Cardiac fibroblast (primary cell): ENCODE measurements at places on chromosomes 4 and X.
A peak's percentile ranks its signal among the peaks of the same experiment; 100 is the strongest.

DNA sequence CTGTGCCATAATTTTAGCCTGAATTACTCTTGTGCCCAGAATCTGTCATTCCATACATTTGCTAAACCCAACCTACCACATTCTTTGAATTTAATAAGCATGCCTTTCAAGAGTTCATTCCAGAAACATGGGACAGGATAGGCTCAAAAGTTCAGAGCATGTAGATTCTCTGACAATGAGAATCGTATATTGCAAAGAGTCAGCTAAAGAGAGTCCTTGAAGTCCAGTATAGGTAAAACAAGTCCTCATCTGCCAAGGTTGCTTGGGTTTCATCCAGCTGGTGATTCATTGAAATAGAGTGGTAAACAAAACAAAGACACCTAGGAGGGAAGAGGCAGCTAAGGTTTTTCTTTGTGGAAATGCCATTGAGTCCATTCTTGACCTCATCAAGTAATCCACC is 249.3 kb upstream of the DIPK2B start:
- peak; percentile 8 for DNase-seq

GRCh38 chrX:70360366-70360765 is 62.7 kb upstream of the GDPD2 start:
- DNase-seq = no peak

GRCh38 chrX:78357342-78358055 is 30.1 kb upstream of the CYSLTR1 start:
- no peak for DNase-seq

DNA sequence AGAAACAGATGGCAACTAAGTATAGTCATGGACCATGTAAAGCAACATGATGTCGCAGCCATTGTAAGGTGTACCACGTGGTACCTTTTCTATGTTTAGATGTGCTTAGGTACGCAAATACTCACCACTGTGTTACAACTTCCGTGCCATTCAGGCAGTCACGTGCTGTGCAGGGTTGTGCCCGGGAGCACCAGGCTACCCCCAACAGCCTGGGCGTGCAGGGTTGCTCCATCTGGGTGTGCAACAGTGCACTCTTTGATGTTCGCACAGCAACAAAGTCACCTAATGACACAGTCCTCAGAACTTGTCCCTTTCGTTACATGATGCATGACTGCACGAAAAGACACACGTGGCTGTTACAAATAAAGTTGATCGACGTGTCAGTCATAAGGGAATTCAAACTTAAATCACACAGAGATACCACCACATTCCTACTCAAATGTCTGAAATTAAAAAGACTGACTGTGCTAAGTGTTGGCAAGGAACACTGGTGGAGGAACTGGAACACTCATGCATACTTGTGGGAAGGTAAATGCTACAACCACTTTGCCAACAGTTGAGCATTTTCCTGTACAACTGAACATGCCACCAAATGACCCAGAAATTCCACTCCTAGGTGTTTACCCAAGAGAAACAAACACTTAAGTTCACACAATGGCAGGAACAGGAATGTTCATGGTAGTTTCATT is 24.3 kb downstream of the CPLX1 start:
- no peak for DNase-seq

DNA sequence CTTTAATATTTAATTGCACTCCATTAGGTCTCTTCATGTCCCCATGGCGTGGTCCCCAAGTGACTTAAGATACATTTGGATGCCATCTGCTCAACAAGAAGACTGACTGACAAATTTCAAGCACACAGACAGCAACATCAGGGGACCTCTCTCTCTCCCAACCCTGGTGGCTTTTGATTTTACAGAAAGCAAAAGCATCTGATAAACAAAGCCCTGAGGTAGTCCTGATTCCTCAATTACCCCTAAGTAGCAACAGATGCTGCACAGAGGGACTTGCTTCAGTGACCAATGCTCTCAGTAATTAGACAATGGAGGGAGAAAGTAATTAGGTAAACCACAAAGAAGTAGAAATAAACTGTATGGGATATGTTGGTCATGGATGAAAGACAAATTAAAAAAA is 426.4 kb downstream of the INPP4B start:
- no peak for DNase-seq

- DNase-seq = no peak
Observed at GRCh38 chrX:70052895-70053615, 3.3 kb upstream of the AWAT2 start.

- no peak for DNase-seq
Observed at GRCh38 chr4:186078981-186079638, 10.2 kb downstream of the TLR3 start.

DNA sequence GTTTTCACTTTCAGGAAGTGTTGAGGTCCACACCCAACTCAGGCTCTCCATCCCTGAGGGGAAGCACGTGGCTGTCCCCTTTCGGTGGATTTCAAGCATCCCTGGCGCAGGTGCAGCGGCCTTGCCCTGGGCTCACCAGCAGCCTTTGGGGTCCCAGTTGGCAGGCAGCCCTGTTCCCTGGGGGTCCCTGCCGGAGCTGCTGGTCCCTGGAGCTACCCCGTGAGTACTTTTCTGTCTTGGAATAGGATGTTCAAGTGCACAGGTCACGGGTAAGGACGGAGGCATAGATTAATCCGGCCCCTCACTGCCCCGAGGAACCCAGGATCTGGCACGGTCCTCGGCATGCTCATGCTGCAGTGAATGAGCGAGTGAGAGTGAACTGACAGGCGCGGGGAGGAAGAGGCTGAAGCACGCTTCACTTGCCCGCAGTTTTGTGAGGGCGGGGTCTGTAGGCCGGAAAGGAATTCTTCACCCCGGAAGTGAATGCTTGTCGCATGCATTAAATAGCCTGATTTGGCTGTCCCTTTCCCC is 117.2 kb upstream of the FAT1 start:
- peak; percentile 25 for DNase-seq

DNA sequence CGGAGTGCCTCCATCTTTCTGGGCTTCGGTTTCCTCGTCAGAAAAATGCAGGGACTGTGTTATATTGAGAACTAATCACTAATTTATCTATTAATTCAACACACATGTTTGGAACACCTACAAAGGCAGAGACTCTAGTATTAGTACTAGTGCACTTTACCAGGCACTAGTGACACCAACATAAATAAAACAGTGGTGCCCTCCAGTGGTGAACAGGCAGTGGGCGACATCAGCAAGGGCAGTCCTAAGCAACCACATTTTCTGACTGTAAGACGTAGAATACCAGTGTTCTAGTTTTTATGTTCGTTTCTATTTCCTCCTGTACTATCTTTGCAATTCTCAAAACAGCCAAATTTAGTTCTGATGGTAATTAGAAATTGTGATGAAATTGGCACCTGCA is 69.1 kb upstream of the UCP1 start:
- DNase-seq = peak; percentile 39

DNA sequence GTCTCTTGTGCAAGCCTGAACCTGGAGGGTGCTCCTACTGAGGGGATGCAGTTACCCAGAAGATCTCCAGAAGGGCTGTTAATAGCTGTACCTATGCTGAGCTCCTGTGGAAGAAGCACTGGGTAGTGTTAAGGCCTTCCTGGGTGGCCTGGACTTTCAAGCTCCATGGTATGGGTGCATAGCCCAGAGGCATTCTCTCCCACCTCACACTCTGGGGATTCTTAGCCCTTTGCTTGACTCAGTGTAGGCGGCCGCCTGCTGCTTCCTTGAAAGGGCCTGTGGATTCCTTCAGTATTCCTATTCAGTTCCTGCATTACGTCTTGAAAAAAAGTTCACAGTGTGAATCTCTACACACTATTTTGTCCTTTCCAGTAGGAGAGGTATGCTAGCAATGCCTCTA is 235.7 kb upstream of the MAGEB16 start:
- no peak for DNase-seq

DNA sequence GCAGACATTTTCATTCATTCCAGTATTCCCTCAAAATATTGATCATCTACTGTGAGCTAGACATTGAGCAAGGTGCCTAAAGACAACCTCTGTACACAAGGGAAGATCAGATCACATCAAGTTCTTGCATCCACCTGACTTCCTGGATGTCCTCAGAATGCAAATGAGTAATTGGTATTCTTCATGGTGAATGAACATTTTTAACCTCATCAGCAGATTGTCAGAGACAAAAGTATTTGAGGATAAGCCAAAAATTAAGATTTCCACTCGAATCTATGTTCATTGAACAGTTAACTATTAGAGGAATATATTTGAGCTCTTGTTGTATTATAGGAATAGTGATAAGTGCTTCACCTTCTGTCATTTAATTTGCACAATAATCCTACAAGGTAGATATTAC is 1.3 kb downstream of the SMARCAD1 start:
- DNase-seq = no peak

GRCh38 chr4:128524311-128524710 is 236.7 kb upstream of the PGRMC2 start:
- peak; percentile 95 for DNase-seq

- DNase-seq = no peak
Observed at GRCh38 chr4:185693548-185694215, 118.3 kb downstream of the SORBS2 start.

- DNase-seq = no peak
Observed at GRCh38 chr4:81599742-81600380, 128.2 kb upstream of the RASGEF1B start.

GRCh38 chrX:46574774-46575381 is 1.3 kb downstream of the CHST7 start:
- DNase-seq = peak; percentile 18

DNA sequence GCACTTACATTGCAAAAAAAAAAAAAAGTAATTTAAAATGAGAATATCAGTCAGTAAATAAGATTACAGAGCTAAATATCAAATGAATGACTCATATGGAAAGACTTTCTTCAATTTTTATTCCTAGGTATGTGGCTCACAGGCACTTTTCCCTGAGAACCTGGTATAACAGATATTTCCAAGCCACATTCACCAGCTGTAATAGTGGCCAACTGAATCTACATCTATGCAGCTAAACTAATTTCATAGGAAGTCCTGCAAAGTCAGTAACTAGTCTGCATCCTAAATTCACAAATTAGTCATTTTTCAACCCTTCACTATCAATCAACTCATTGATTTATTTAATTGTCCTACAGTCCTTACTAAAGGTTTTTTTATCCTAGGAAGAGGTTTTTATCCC is 5.6 kb downstream of the PDE5A start:
- peak; percentile 6 for DNase-seq

- no peak for DNase-seq
Observed at GRCh38 chrX:132015875-132016274, 7.2 kb upstream of the STK26 start.
